Esophagus mucosa (tissue), 1 donor: ENCODE measurements at places on chromosomes 11 and 22.

- no peak for ATAC-seq
Observed at GRCh38 chr11:87280143-87280542, 242.4 kb downstream of the TMEM135 start.

- ATAC-seq = no peak
Observed at GRCh38 chr11:132289590-132290256, 919.3 kb downstream of the NTM start.

DNA sequence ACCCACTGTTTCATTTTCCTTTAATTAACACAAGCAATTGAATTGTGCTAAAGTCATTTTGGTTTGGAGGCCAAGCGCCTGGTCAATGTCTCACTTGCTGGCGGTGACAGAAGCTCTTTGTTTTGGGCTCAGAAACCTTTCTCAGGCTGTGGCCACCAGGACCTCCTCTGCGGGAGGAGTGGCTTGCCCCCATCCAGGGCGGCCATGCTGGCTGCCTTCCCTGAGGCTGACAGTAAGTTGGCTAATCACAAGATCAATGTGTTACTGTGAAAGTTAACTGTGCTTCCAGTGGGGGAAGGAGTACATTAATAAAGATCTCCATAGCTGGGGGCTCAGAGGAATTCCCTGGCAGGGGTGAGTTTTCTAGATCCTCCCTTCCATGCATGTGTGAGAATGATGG, 1074.5 kb downstream of the NTM start:
- ATAC-seq = no peak

- no peak for ATAC-seq
Observed at GRCh38 chr11:111589886-111590499, 12.3 kb upstream of the SIK2 start.

- ATAC-seq = no peak
Observed at GRCh38 chr11:79045018-79045799, 395.6 kb downstream of the TENM4 start.

GRCh38 chr11:97687111-97687510, 1297.3 kb downstream of the JRKL start:
- no peak for ATAC-seq

- ATAC-seq = no peak
Observed at GRCh38 chr22:28222052-28222451, 303.0 kb upstream of the PITPNB start.

- no peak for ATAC-seq
Observed at GRCh38 chr11:76337923-76338322, 43.0 kb downstream of the THAP12 start.

DNA sequence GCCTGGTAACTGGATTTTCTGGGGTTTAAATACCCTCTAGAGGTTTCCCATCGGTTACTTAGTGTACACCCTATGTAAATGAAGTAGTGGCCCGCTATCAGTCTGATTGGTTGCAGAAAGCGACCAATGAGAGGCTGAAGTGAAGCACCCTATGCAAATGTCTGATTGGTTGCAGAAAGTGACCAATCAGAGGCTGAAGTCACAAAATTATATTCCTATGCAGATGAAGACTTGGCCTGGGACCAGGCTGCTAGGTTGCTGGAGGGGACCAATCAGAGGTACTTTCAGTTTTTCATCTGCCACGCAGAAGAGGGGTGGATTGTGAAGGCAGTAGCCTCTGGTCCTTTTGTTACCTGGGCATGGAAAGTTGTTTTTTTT, 134.8 kb downstream of the TBC1D22A start:
- no peak for ATAC-seq

DNA sequence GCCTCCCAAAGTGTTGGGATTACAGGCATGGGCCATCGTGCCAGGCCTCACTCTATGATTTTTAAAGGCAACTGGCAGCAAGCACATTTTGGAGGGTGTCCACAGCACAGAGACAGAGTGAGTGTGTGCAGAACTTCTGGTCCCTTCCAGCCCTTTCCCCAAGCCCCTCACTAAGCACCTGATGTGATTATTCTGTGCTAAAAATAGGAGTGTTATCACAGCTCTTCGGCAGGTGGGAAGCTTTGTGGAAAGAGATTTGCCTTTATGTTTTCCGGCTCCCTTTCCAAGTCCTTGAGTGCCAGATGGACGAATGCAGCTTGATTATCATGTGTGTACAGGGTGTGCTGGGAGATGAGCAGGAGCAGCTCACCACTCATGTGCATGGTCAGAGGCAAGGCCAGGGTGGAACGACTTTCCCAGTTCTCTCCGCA, 310.8 kb downstream of the DDX10 start:
- no peak for ATAC-seq

GRCh38 chr11:105447936-105448702, 161.8 kb upstream of the GRIA4 start:
- ATAC-seq = no peak

GRCh38 chr22:46416520-46416871, 81.0 kb downstream of the TRMU start:
- ATAC-seq = no peak

DNA sequence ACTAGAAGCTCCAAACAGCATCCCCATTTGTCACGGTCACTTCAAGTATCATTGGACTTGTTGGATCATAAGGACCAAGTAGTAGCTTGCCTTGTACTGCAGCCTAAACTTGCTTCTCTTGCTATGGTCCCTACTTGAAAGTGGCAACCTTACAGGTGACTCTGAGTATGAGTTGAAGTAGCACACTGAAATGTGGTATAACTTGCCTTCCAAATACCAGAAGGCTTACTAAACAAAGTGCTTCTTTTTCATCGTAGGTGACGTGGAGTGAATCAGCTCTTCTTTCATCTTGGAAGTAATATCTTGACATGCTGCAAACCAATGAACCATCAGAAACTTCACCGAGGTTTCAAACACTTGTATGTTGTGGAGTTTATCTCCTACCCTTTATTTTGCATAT, 169.0 kb upstream of the DDI1 start:
- ATAC-seq = no peak

GRCh38 chr22:46684706-46685105, 53.3 kb downstream of the CERK start:
- ATAC-seq = no peak

DNA sequence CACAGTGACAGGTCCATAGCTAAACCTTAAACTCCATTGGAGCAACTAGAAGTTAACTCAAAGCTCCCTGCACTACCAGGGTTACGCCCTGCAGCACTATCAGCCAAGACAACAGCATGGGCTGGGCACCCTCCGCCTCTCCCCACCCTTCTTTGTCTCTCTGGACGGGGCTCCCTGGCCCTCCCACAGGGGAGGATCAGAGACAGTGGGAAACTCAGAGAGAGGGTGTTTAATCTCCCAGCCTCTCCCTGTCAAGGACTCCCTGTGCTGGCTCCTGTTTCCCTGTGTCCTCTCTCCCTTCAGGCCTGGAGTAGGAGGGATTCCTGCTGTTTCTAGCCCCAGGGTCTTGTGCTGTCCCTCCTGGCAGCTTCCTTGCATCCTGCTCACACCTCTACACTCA, 56.9 kb upstream of the CSNK2A3 start:
- peak; percentile 62 for ATAC-seq

DNA sequence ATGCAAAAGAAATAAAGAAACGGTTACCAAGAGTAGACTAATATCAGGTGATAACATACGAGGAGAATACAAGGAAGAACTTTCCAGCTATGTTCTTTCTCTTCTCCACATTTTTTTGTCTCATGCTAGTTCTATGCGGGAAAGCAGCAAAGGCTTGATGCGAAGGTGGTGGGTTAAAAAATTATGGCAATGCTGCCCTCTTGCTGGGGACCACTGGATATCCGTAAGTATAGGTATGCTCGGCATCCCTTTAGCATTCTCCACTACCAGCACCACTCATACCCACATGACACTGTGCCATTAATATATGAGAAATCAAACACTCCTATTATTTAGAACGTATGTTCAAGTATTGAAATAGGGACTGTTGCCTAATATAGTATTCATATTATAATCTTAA, 776.4 kb downstream of the LRRC4C start:
- no peak for ATAC-seq

DNA sequence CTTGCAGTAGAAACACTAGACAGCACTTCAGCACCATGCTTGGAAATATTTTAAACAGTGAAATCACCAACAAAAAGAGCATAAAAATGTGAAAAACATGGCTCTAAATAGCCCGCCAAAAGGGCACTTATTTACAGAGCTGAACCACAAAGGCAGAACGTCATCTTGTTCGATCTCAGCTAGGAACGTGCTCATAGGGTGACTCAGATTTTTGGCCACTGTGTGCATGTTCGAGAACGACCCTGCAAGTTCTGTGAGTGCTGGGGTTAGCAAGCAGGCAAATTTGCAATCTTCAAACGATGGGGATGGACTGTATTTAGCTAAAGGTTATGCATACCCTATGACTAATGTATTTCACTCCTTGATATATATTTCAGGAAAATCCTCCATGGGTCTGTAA, 30.6 kb downstream of the OR2AT4 start:
- no peak for ATAC-seq

DNA sequence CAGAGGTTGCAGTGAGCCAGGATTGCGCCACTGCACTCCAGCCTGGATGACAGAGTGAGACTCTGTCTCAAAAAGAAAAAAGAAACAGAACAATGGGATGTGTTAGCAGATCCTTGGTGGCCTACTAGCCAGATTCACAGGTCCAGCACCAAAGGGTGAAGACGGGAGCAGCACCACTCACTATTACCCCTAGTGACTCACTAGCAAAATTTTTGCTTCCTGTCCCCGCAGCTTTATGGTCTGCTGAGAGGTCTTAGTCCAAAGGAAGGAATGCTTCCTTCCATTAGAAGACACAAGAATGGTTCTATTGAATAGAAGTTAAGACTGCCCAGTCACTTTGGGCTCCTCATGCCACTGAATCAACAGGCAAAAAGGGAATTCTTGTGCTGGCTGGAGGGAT, 35.9 kb upstream of the NUP50 start:
- no peak for ATAC-seq

DNA sequence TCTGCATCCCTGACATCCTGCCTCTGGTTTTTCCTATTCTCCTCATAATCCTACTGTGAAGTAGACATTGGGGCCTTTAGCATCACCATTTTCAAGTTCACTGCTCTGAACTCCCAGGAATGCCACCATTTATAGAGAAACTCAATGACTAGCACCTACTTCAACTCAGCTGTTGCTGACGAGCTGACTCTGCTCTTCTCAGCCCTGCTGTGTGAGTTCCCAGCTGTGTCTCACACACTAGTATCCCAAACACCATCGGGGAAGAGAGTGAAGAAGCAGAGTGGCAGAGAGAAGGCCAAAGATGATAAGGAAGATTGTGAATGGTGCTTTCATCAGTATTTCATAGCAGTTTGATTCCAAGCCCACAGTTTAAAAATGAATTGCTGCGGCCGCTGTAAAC, 71.9 kb downstream of the PLEKHA7 start:
- ATAC-seq = no peak

DNA sequence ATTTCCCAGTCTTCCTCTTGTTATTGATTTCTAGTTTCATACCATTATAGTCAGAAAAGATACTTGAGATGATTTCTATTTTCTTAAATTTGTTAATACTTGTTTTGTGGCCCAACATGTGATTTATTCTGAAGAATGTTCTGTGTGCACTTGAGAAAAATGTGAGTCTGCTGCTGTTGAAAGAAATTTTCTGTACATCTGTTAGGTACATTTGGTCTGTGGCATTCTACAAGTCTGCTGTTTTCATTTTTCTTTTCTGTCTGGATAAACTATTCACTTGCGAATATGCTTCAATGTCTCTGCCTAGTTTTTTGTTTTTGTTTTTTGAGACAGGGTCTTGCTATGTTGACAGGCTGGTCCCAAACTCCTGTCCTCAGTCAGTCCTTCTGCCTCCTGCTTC, 26.4 kb upstream of the LUZP2 start:
- ATAC-seq = no peak

- ATAC-seq = peak; percentile 21
Observed at GRCh38 chr22:29044657-29045176, 16.9 kb downstream of the C22orf31 start.

DNA sequence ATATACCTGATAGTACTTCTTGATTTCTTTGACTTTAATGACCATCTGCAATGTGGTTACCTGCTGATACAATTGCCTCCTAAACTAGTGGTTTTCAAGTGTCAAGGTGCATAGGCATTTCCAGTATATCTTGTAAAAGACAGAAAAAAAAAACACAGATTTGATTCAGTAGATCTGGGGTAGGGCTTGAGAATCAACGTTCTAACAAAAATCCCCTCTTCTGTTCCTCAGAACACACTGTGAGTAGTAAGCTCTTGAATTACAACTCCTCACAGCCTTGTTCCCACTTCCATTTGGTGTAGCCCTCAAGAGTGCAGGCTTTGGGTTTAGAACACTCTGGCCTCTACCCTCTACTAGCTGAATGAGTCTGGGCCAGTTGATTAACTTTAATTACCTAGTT, 78.0 kb upstream of the CTSC start:
- no peak for ATAC-seq

DNA sequence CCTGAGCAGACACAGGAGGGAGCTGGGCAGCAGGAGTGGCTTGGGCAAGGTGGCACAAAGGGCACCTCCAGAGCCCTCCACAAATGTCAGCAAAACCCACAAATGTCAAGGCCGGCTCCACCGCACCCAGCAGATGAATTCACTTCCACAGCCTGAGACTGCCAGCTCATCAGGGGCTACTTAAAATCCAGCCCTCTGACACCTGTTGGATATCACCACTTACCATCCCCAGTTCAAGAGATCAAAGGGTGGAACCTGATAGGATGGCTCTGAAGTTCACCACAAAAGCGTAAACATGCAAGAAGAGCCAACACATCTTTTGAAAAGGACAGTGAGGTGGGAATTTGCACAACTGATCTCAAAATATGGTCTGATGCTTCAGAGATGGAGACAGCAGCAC, 168.6 kb upstream of the GRK3 start:
- no peak for ATAC-seq

- ATAC-seq = peak; percentile 78
Observed at GRCh38 chr11:22521226-22521625, 104.4 kb downstream of the FANCF start.

DNA sequence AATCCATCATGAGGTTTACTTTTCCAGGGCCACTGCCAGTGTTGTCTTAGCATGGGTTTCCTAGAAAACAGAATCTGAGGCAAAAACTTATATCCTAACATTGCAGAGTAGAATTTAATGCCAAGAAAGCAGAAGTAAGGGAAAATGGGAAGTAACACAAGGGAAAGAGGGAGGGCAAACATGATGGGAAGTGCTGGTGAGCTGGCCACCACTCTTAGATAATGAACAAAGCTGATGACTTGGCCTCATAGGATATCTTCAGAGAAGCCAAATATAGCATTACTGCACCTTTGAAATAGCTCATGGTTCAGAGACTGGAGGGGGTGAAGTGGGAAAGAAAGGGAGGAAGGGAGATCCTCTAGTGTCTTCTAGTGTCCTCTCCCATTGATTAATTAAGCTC, 24.8 kb upstream of the CALCB start:
- ATAC-seq = no peak

DNA sequence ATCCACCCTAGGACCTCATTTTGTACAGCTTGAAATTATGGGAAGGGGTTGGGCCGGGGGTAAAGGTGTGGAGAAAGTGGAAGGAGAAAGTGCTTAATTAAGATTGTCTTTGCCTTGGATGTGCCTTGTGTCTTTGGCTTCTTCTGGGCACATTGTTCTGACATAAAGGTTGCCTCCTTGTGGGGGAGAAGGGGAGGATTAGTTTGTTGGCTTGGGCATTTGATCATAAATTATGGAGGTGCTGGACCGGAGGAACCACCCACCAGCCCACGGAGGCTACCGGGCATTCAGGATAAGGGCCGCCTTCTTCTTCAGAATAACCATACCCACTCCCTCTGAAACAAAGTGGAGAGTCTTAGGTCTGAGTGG, 1.3 kb downstream of the PAFAH1B2 start:
- no peak for ATAC-seq
